Mesendoderm (in vitro differentiated cells): ENCODE measurements at places on chromosomes 3 and 15.

DNA sequence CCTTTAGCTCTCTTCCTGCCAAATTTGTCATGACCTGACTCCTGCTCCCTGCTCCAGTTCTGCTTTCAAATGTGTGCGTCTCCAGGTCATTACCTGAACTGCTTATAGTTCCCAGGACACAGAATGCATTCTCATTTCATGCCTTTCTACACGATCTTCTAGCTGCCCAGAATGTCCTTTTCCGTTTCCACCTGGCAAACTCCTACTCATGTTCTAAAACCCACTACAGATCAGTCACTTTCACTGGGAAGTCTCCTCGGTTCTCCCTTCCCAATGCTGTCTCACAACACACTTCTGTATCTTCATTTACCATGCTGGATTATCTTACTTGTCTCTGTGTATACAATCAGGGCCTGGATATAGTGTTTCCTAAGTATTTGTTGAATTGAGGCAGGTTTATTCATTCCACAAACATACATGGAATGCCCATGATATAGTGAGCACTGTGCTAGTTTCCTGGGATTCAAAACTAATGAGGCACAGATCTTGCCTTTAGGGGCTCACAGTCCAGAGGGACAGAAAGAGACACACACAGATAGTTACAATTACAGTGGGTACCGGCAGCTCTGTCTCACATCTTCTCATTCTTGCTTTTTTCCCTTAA, 1.6 kb upstream of the NOX5 start:
- DNase-seq: no peak

- DNase-seq: no peak
Observed at GRCh38 chr15:31342781-31343626, 16.4 kb downstream of the KLF13 start.

DNA sequence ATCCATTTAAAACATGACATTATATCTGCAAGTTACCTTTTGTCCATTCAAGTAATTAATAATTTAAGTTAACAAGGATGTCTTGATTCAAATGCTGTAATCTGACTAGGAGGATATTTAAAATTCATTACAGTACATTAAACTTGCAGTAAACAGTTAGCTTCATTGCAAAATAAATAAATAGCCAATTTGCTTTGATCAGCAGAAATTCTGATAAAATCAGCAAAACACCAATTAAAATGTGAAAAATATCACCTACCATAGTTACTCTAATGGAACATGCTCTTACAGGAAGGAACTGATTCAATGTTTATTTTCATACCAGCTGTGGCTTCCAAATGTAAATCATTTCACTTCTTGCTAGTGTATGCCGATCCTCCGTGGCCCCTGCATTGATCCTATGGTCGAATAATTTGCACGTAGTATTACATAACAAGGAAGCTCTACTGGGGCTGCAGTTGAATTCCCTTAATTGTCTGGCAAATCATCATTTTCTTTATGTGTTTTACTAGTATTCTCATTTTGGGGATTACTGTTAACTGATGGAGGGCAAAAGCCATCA, 150.7 kb downstream of the FOXB1 start:
- DNase-seq: no peak

GRCh38 chr15:68536331-68537095, 42.3 kb upstream of the CORO2B start:
- no peak for DNase-seq

DNA sequence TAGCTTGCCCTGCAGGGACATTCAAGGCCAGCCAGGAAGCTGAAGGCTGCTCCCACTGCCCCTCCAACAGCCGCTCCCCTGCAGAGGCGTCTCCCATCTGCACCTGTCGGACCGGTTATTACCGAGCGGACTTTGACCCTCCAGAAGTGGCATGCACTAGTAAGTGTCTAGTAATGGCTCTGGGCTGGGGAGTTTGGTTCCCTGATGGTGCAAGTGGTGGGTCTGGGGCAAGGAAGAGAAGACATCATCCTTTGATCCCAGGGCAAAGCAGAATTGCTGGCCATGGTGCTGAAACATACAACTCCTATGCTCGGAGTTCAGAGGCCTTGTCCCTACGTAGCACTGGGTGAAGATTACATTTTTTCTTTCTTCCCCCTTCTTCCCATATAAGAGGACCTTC, 311.4 kb downstream of the EPHB1 start:
- DNase-seq: peak; percentile 77

DNA sequence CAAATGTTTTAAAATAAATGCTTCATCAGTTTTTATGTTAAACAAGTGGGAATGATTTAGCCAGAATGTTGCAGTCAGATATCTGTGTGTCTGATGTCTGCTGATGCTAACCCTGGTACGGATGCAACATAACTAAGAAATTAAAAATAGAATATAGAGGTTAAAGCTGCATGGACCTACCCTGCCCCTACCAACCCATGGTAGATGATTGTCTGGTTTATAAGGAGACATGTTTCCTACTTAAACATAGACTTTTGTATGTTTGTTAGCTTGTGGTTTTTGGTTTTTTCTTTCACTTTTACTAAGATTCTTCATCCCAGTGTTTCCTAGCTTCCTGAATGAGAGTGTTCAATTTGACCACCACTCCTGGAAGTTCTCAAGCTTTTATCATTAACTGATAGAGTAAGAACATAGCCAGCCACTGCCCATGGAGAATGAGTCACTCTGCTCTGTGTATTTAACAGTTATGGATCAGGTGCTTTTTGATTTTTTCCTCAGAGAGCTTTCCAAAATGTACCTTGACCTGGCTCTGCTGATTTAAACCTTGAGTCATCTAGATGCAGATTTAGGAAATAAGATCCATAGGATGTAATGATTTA, 70.7 kb upstream of the VEPH1 start:
- DNase-seq: no peak

DNA sequence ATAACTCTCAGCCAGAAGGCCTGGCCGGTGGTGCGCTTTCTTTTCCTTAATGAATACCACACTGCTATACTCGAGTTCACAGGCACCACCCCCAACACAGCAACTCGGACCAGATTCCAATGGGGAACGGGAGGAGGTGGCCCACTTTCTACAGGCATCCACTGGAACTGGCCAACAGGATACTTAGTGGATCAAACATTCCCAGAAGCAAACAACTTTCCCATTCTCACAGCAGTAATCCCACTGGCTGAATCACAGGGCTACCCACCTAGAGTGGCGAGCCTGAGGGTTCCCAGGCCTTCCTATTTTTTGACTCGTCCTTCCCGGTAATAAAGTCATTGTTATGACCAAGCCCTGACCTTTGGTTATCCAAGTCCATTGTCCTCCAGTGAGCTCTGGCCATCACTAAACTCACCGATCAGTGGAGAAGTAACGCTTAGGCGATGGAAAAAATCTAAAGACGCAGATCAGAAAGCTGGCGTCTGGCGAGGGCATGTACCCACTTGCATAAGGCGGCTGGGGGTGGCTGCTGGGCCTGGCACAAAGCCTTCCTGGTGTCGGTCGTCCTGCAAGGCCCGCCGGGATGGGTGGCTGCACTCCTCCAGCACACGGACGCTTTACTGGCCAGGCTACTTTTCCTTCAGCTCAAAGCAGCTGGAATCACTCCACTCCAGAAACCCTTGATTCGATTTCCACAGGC, 1.2 kb downstream of the EOGT start:
- DNase-seq: peak; percentile 71

DNA sequence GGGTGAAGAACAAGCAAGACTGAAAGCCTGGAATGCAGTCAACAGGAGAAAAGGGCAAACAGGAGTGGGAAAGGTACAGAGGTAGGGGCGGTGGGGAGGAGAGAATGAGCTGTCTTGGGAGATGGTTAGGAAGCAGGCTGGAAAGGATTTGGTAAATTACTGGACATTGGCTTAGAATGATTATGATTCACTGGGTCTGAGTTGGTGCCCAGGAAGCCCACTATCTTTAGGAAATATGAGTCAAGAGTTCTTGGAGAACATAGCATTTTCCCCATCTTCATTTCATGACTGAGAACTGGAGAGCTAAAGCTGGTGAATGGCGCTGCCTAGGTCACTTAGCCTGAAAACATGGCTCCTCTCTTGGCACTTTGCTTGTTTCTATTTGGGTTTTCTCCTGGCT, 74.7 kb upstream of the C3orf80 start:
- DNase-seq: no peak

- peak; percentile 40 for DNase-seq
Observed at GRCh38 chr3:41118461-41119390, 80.6 kb upstream of the CTNNB1 start.

GRCh38 chr15:75367913-75368688, at the start of gene MAN2C1:
TSS of gene MAN2C1 (minus strand) at chr15:75368607. CDS start at chr15:75368583, 24 bp downstream.
- DNase-seq: peak; percentile 99

DNA sequence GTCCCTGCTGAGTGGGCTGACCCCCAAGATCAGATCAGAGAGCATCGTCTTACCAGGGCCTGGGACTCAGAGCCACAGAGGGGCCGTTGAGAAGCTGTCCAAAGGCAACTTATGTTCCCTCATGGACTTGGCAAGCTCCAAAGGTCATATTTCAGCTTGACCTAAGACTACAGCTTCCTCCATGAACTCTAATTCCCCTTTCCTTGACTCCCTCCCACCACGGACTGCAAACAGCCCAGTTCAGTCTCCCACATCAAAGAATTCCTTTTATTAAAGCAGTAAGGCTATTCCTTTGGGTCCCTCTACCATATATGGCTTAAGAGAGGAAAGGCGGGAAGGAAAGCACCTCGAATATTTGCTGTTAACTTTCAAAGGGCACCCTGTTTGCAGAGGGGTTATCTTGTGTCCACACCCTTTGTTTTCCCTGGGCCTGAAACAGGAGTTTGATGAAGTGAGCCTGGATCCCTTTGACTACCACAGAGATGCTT, 146.1 kb upstream of the THBS1 start:
- no peak for DNase-seq

GRCh38 chr3:16897254-16897926, 12.6 kb downstream of the PLCL2 start:
- no peak for DNase-seq

GRCh38 chr3:70519913-70520659, 207.6 kb upstream of the MDFIC2 start:
- peak; percentile 3 for DNase-seq

DNA sequence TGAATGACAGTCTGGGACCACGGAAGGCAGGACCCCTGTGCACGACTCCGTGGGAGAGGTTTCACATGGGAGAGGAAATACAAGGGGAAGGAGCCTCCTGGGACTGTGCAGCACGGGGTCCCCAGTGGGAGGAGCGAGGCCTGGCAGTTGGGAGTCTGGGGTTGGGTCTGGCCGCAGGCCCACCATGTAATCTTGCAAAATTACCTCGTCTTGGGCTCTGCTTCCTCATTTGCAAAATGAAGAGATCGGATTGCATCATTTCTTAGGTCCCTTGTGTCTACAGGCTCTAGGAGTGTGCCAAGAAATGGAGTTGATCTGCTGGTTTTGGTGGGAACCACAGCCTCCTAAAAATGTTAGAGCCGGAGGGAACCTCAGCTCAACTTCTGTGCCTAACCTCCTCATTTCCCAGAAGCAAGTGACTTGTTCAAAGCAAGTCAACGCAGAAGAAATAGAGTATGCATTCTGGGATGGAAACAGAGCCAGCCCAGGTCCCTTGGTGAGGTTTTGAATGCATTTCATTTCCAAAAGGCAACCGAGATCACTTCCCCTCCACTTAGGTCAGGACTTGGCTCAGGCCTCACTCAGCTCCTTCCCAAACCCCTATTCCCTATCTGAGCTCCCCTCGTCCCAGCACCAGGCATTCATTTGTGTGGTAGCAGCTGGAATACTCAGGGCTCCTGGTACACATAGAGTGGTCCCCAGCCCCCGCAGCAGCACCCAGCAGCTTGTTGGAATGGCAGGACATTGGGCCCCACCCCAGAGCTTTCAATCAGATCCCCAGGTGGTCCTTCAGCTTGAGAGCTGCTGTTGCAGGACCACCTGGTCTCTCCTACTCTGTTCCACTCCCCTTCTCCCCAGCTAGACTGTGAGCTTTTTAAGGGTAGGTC, 267.7 kb downstream of the XXYLT1 start:
- DNase-seq: no peak

DNA sequence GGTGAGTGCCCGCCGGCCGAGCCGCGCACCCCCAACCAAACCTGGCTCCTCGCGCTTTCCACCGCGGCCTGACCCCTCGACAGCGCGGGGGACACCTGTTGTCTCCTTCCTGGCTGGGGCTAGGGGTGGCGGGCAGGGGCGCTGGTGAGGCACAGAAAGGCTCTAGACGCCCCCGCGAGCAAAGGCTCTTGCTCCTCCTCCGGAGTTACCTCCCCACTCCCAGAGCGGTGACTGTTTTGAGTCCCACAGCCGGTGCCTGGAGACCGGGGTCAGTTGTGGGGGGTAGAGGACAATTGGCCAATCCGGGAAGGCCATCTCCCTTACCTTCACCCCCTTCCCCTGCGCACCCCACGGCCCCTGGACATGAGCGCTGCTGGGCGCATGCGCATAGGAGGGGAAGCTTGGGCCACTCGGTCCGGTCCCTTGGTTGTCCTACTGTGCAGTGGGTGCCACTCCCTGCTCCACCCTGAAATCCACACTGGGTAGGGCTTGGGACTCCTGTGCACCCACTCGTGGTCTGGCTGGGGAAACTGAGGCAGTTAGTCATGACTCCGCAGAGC, 554 bp downstream of the CHST13 start:
- DNase-seq: peak; percentile 46

DNA sequence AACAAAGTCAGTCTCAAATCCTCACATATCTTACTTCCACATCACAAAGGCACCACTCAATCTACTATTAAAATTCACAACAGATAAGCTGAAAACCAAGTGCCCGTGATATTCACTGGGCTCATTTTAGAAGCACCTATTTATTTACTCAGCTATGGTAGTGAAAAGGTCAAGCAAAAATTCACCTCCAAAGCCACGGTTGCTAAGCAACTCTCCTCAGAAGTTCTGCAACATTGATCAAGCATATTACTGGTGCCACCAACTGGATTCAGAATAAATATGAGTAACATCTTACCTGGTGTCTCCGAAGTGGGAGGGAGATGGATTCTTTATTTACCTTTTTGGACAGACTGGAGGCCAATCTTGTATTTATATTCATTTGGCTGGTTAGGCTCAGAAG, 714.8 kb downstream of the FHIT start:
- DNase-seq: no peak

GRCh38 chr3:49015765-49016164, 2.6 kb downstream of the DALRD3 start:
- DNase-seq: no peak

GRCh38 chr3:25426408-25426807, 1.7 kb upstream of the RARB start:
- DNase-seq: peak; percentile 57

- no peak for DNase-seq
Observed at GRCh38 chr15:68232937-68233336, 3.4 kb upstream of the CLN6 start.
